ENCODE measurements at places on chromosomes 1 and 21.

DNA sequence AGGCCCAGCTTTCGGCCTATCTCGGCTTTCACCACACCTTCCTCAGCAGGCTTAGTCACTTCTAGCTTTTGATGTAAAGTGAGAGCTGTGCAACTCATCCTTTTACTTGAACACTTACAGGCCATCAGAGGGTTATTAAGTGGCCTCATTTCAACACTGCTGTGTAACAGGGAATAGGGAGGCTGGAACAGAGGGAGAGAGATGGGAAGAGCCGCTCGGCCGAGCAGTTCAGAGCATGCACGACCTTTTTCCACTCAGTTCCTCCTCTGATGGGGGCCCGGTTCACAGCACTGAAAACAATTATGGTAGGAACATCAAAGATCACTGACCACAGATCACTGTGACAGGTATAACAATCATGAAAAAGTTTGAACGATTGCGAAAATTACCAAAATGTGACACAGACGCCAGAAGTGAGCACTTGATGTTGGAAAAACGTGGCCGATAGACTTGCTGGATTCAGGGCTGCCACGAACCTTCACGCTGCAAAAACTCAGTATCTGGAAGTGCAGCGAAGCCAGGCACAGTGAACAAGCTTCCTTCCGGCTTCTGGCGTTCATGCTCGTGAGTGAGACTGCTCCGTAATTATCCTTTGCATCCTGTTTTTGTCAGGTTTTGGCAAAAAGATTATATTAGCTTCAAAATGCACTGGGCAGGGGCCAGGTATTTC lies 28.6 kb downstream of the AGPAT3 start:
- no peak for DNase-seq

- DNase-seq = no peak
Measured at GRCh38 chr1:205199931-205200299, 11.6 kb downstream of the DSTYK start.

- DNase-seq = no peak
Measured at GRCh38 chr1:106217765-106218164, 838.7 kb upstream of the PRMT6 start.

DNA sequence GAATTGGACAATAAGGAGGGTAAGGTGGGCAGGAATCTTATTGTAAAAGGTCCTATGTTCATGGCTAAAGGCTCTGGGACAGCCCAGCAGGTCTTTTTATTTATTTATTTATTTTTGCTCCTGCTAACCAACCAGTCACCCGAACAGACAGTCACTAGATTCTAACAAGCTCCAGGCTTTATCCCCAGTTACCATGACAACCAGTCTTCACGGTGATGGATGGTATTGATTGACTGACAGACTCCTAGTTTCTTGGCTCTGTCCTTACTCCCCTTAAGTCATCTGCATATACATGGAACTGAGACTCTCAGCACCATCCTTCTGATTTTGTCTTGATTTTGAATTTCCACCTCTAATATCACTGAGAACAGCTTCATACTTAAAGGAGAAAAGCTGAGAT lies 44.3 kb downstream of the C8A start:
- no peak for DNase-seq

GRCh38 chr1:194807530-194808220 lies 1621.3 kb upstream of the B3GALT2 start:
- no peak for DNase-seq

- no peak for DNase-seq
Measured at GRCh38 chr1:100627054-100627716, 89.2 kb downstream of the GPR88 start.

- no peak for DNase-seq
Measured at GRCh38 chr1:204448991-204449677, 37.5 kb upstream of the PPP1R15B start.

DNA sequence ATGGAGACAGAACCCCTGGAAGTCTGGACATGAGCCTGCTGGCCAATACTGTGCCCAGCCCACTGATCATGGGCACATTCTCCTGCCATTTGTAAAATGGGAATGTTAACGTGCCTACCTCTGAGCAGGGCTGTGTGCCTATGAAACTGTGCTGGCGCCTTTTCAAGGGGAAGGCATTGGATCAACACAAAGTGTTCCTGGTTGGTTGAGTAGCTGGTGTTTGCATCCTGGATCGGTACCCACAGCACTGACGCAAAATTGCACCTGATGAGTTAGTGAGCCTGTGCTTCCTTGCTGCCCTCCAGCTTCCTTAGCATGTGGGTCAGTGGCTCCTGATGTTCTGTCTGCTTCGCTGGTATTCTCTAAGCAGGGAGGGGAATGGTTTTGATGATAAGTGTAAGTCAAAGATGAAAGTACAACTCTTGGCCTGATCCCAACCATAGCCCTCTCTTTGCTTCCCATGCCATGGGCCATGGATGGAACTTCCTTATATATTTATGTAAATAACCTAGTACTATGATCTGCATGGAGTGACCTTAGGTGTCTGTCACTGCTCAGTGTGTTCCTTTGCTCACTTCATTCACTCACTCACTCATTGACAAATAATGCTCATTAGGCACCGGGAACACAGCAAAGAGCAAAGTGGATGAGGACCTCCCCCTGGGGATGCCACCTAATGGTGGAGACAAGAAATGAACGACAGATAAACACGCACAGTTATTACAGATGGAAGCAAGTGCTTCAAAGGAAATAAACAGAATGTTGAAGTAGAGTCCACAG lies 22.7 kb downstream of the MAB21L3 start:
- DNase-seq = no peak

DNA sequence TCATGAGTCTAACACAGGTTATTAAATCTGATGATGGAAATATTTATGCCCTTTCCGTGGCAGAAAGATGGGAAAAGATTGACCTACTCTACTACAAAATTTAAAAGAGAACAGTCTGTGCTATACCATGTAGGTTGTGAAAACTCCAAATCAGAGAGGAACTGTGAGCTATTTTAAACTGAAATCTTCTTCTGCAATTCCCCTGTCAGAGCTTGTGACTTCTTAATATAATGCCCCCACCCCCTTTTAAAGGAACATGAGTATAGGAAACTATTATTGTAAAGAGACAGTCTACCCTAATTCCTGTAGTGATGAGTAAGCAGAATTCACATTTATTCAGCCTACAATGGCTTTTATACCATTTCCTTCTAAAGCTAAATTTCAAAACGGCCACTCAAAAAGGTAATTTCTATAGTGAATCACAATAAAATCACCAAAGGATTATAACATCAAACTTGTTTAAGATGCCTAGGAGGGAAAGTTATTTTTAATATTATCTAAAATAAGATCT lies 11.7 kb downstream of the DSCAM start:
- no peak for DNase-seq

DNA sequence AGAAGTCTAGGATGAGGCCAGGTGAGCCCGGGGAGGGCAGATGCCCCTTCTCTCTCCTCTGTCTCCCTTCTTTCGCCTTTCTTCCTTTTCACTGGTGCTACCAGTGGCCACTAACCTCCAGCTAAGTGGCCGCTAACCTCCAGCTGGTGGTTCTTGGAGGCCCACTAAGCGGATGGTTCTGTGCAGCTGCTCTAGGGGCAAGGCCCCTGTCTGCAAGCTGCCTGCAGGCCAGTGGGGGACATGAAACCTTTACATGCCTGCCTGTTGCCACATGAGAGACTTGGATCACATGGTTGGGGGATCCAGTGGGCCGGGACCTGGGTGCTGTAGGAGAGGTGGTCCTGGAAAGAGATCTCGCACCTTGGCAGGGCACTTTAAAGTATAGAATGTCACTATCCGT lies 17.7 kb downstream of the IKBKE start:
- DNase-seq = no peak

DNA sequence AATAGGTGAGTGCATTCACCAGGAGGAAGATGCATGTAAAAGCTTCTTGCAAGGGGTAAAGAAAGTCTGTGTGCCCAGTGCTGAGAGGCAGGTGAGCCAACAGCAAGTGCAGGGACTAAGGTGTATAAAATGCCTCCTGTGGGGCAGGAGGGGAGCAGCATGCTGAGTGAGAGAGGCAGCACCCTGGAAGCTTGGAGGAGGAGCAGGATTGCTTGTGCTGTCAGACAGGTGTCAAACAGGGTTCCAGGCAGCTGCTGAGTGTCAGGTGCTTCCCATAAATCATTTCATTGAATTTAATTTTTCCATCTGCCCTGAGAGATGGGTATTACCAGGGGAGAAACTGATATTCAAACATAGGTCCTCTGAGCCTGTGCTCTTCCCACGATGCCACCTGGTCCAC lies 13.9 kb downstream of the BSND start:
- DNase-seq = no peak

- DNase-seq = no peak
Measured at GRCh38 chr1:246566813-246567645, 773 bp downstream of the CNST start.

DNA sequence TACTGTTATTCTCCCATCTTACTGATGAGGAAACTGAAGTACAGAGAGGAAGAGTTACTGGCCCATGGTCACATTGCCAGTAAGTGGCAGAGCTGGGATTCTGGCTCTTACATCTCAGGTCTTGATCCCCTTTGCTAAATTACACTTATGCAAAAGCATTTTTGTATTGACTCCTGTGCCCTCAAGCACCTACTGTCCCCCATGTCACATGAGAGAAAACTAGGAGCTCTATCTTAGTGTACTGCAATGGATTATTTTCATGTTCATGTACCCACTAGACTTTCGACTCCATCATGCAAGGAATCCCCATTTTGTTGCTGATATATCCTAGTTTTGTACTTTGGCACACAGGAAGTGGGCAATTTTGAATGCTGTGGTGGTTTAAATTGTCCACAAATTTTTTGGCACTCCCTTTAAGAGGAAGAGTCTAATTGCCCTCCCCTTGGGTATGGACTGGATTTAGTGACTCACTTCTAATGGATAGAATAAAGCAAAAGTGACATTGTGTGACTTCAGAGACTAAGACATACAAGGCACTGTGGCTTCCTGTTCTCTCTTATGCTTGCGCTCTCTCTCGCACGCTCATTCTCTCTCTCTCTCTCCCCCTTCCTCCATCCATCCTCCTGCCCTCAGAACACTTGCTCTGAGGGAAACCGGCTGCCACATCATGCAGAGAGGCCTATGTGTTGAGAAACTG lies 43.5 kb upstream of the JAK1 start:
- DNase-seq = no peak
